Activated T-helper 2 cell treated with anti-CD3 and anti-CD28 coated beads, Interferon-gamma antibody, Interleukin-2, Interleukin-4, amounts not matched to agents 10 μg/mL and 5 μg/mL and 100 μg/mL, durations not matched to agents 14 hours and 24 hours and 36 hours (primary cell): ENCODE measurements at places on chromosomes 1 and 21. TPM values are rescaled to one million over a fixed set of nuclear protein-coding genes. Genes with fewer than 3 reads are reported as not detected.

The IGSF9 gene
- total RNA-seq: not detected in 2 replicates

The SLC44A3 gene
- not detected in 2 replicates for total RNA-seq

The HES2 gene
- total RNA-seq: 0.21 and 0.51 TPM in 2 replicates

The SYCP1 gene
- total RNA-seq: not detected in 2 replicates

The ALDH4A1 gene
- total RNA-seq: 4.4 and 5.0 TPM in 2 replicates
